Forelimb muscle (tissue), 1 donor: ENCODE measurements at places on chromosomes 16 and 17. TPM values are rescaled to one million over a fixed set of nuclear protein-coding genes. Genes with fewer than 3 reads are reported as not detected.

Gene FOXC2
- polyA plus RNA-seq, result 0.57 TPM

Gene CCP110
- 15.0 TPM for polyA plus RNA-seq

Gene WDR45B
- polyA plus RNA-seq, result 56.1 TPM

Gene PYY
- not detected for polyA plus RNA-seq

Gene CSF3
- polyA plus RNA-seq, result 0.14 TPM

Gene TEKT5
- 0.20 TPM for polyA plus RNA-seq

Gene CTRB2
- not detected for polyA plus RNA-seq

Gene CHST5
- 0.27 TPM for polyA plus RNA-seq

Gene CSNK2A2
- polyA plus RNA-seq, result 92.9 TPM

Gene PRM3
- polyA plus RNA-seq, result not detected

Gene SGCA
- 368 TPM for polyA plus RNA-seq

Gene INCA1
- 5.0 TPM for polyA plus RNA-seq

Gene YWHAE
- 713 TPM for polyA plus RNA-seq

Gene ALDOC
- polyA plus RNA-seq, result 1.4 TPM

Gene ETV4
- 5.4 TPM for polyA plus RNA-seq

Gene BAIAP3
- polyA plus RNA-seq, result 0.65 TPM

Gene ATAD5
- 2.9 TPM for polyA plus RNA-seq

Gene DOC2B
- 4.5 TPM for polyA plus RNA-seq

Gene SLC22A31
- 3.9 TPM for polyA plus RNA-seq

Gene SLFN14
- polyA plus RNA-seq, result 0.24 TPM

Gene KRT15
- 0.11 TPM for polyA plus RNA-seq

Gene IGFALS
- polyA plus RNA-seq, result 0.44 TPM

Gene ABCC11
- polyA plus RNA-seq, result 0.18 TPM

Gene KCTD19
- polyA plus RNA-seq, result 0.32 TPM

Gene RAB37
- 0.90 TPM for polyA plus RNA-seq

Gene CSH2
- 0.70 TPM for polyA plus RNA-seq

Gene ARHGAP44
- polyA plus RNA-seq, result 4.8 TPM

Gene CACNA1G
- 6.6 TPM for polyA plus RNA-seq

Gene SUZ12
- polyA plus RNA-seq, result 19.6 TPM

Gene TMEM235
- polyA plus RNA-seq, result not detected

Gene MYH1
- 12.1 TPM for polyA plus RNA-seq

Gene DNAI2
- 0.14 TPM for polyA plus RNA-seq

Gene SCGB1C2
- not detected for polyA plus RNA-seq

Gene CEP295NL
- 0.42 TPM for polyA plus RNA-seq

Gene CLEC3A
- polyA plus RNA-seq, result not detected

Gene CD300A
- 1.2 TPM for polyA plus RNA-seq

Gene C16orf46
- polyA plus RNA-seq, result 0.19 TPM

Gene NSF
- polyA plus RNA-seq, result 16.9 TPM

Gene MCRIP1
- 119 TPM for polyA plus RNA-seq

Gene KRT27
- polyA plus RNA-seq, result not detected

Gene OR2C1
- 0.16 TPM for polyA plus RNA-seq

Gene XYLT1
- polyA plus RNA-seq, result 5.5 TPM

Gene HBA2
- polyA plus RNA-seq, result 3,429 TPM

Gene RND2
- polyA plus RNA-seq, result 0.49 TPM

Gene CPHXL2
- not detected for polyA plus RNA-seq

Gene CREBBP
- 37.8 TPM for polyA plus RNA-seq

Gene CDRT15
- 1.4 TPM for polyA plus RNA-seq

Gene XAF1
- polyA plus RNA-seq, result 10.0 TPM

Gene PIMREG
- polyA plus RNA-seq, result 14.5 TPM

Gene KDM6B
- 15.4 TPM for polyA plus RNA-seq

Gene GINS3
- polyA plus RNA-seq, result 6.5 TPM

Gene SCARF1
- polyA plus RNA-seq, result 7.1 TPM

Gene OMG
- 0.28 TPM for polyA plus RNA-seq

Gene ABCC6
- 1.3 TPM for polyA plus RNA-seq

Gene MEFV
- polyA plus RNA-seq, result 0.28 TPM

Gene HCRT
- polyA plus RNA-seq, result not detected

Gene TBC1D3B
- 14.6 TPM for polyA plus RNA-seq

Gene KRTAP1-3
- polyA plus RNA-seq, result not detected

Gene LPO
- polyA plus RNA-seq, result 0.19 TPM

Gene MYH11
- 10.3 TPM for polyA plus RNA-seq
